ENCODE measurements at places on chromosomes 3 and 15. TPM values are rescaled to one million over a fixed set of nuclear protein-coding genes. Genes with fewer than 3 reads are reported as not detected.

SKOR1 gene
- 0.45 TPM for total RNA-seq

CNOT10 gene
- total RNA-seq: 43.1 TPM

CACNA2D2 gene
- not detected for total RNA-seq

IL12A gene
- 0.83 TPM for total RNA-seq

GRIP2 gene
- not detected for total RNA-seq

CHRNA7 gene
- total RNA-seq: not detected

ZNF501 gene
- total RNA-seq: 8.8 TPM

SMARCC1 gene
- 71.3 TPM for total RNA-seq

JMJD7 gene
- total RNA-seq: 9.2 TPM

TTC23 gene
- total RNA-seq: 9.0 TPM

DNA sequence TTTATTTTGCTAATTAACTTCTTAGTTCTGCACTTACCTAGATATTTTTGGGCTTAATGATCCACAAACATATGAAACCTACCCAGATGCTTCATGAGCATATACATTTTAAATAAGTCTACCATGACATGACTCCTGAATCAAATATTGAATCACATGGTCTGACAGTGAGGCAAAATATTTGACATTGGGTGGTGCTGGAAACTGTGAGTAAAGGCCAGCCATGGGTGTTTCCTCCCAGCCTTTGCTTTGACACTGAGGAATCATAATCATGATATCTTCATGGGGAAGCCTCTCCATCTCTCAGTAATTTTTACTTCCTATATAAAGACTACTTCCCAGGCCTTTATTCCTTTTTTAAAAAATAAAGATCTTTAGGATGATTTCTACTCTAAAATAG is 22.8 kb upstream of the SSR3 start:
- no peak overlapping the region for H3K27ac ChIP-seq
- H3K27me3 ChIP-seq: no peaks in the 10 kb centered on the region
- H3K36me3 ChIP-seq: no peaks in the 10 kb centered on the region
- no peak overlapping the region for H3K4me3 ChIP-seq
- DNase-seq: no peak
- H3K4me1 ChIP-seq: peaks cover 34% of the 10 kb centered on the region

DNA sequence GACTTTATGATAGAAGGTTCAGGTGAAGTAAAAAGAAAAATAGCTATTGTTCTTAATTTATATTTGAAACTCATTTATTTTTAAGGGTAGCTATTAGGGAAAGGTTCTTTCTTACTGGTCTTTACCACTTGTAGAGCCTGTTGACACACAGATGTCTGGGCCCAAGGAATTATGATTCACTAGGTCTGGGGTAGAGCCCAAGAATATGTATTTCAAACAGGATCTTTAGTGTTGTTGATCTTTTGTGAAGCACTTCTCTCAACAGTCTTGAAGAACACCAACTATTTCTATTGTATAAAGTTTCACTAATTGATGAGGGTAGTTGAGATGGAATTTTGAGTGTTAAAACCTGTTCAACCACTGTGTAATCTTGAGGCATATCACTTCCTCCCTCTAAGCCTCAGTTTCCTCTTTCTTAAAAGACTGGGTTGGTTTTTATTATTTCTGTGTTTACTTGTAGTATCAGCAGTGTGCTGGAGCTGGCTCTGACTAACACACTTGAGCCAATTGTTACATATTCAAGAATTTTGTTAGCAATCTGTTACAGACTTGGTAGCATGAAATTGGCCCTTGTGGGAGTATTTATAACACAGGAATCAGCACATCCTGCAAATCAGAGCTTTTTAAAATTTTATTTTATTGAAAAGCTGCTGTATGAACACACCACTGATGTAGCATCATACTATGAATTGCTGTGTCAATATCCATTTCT is 155.9 kb downstream of the RBMS3 start:
- H3K4me3 ChIP-seq: no peak overlapping the region
- H3K36me3 ChIP-seq: no peaks in the 10 kb centered on the region
- H3K4me1 ChIP-seq: no peaks in the 10 kb centered on the region
- no peak overlapping the region for H3K27ac ChIP-seq

DNA sequence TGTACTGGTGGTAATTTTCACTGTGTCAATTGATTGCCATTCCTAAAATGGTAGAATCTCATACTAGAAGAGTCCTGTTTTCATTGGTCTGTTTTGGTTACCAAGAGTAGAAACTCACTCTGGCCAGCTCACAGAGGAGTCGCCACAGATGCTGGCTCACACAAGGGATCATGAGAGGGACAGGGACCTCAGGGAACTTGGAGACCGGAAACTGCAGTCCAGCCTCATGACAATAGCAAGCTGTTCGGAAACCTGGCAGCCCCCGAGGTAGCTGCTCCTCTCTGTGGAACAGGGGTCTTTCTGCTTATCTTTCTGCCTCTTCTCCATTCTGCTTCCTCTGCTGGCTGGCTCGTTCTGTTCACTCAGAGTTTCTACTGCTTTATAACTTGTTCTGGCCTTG is 192.9 kb downstream of the PLCL2 start:
- no peak overlapping the region for H3K4me3 ChIP-seq
- no peaks in the 10 kb centered on the region for H3K27me3 ChIP-seq
- H3K4me1 ChIP-seq: no peaks in the 10 kb centered on the region
- no peak overlapping the region for H3K27ac ChIP-seq
- no peak for DNase-seq

- peak overlapping the region; percentile 86 for H3K27ac ChIP-seq
Observed at GRCh38 chr15:56804938-56805337, 71.6 kb upstream of the ZNF280D start.

DNA sequence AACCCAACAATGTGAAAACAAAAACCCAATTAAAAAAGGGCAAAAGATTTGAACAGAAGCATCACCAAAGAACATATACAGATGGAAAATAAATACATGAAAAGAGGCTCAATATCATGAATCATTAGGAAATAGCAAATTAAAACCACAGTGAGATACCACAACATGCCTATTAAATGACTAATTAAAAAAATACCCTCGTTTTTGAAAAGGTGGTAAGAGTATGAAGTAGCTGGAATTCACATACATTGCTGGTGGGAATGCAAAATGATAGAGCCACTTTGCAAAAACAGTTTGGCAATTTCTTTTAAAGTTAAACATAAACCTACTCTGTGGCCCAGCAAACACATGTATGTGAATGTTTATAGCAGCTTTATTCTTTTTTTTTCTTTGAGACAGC is 75.8 kb downstream of the B3GNT5 start:
- H3K4me3 ChIP-seq: no peak overlapping the region
- peaks cover 3% of the 10 kb centered on the region for H3K4me1 ChIP-seq
- no peak overlapping the region for H3K27ac ChIP-seq
- H3K36me3 ChIP-seq: no peaks in the 10 kb centered on the region
- DNase-seq: no peak
- no peaks in the 10 kb centered on the region for H3K27me3 ChIP-seq

DNA sequence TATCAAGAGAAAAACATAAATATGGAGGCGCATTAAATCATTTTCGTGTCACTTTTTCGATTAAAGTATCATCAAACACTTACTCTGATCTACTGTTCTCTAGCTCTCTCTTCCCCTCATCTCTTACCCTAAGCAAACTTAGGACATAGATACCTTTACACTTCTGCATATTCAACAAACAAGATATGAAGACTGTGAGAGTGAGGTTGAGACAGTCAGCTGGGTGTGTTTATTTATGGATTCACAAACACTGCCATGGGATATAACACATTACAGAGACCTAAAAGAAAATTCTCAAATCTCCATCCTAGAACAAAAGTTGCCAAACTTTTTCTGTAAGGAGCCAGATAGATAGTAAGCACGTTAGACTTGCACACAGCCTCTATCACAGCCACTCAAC is 85.2 kb upstream of the ZNF385D start:
- no peaks in the 10 kb centered on the region for H3K4me1 ChIP-seq
- no peak for DNase-seq
- H3K4me3 ChIP-seq: no peak overlapping the region
- no peaks in the 10 kb centered on the region for H3K27me3 ChIP-seq
- H3K27ac ChIP-seq: no peak overlapping the region

GRCh38 chr3:122183893-122184590 is 574 bp downstream of the CASR start:
- H3K4me1 ChIP-seq: no peaks in the 10 kb centered on the region
- no peak overlapping the region for H3K4me3 ChIP-seq
- no peak for DNase-seq
- H3K27ac ChIP-seq: no peak overlapping the region
- H3K36me3 ChIP-seq: no peaks in the 10 kb centered on the region
- H3K27me3 ChIP-seq: no peaks in the 10 kb centered on the region

- H3K36me3 ChIP-seq: no peaks in the 10 kb centered on the region
- DNase-seq: no peak
- no peak overlapping the region for H3K27ac ChIP-seq
- H3K4me1 ChIP-seq: peaks cover 30% of the 10 kb centered on the region
- no peak overlapping the region for H3K4me3 ChIP-seq
Observed at GRCh38 chr15:70439304-70439877, 324.0 kb downstream of the UACA start.

DNA sequence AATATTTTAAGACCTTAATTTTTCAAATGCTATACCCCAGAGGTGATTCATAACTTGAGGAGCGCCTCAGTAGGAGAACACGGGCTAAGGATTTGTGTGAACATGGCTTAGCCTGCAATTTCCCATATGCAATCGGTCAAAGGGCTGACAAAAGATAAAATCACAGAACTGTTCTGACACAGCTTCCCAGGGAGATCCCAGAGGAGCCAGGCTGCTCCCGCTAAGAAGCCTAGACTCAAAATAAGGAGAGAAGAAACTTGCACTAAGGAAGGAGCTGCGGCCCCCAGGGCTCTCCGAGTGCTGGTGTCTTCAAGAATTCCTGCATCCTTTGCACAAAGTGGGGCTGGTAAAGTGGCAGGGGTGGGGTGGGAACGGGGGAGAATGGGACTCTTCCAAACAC is 106.3 kb upstream of the DLG1 start:
- no peaks in the 10 kb centered on the region for H3K27me3 ChIP-seq
- no peak overlapping the region for H3K27ac ChIP-seq
- DNase-seq: no peak
- H3K4me1 ChIP-seq: peaks cover 10% of the 10 kb centered on the region

- no peaks in the 10 kb centered on the region for H3K4me1 ChIP-seq
- no peak for DNase-seq
- H3K4me3 ChIP-seq: no peak overlapping the region
Observed at GRCh38 chr15:101433396-101433795, 56.1 kb downstream of the PCSK6 start.
